ENCODE measurements at places on chromosomes 4 and X. TPM values are rescaled to one million over a fixed set of nuclear protein-coding genes. Genes with fewer than 3 reads are reported as not detected.

DNA sequence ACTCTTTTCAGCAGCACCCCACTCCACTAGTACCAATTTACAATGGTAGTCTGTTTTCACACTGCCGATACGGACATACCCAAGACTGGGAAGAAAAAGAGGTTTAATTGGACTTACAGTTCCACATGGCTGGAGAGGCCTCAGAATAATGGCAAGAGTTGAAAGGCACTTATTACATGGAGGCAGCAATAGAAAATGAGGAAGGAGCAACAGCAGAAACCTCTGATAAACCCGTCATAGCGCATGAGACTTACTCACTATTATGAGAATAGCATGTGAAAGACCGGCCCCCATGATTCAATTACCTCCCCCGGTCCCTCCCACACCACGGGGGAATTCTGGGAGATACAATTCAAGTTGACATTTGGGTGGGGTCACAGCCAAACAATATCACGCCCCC is 34.1 kb upstream of the MAGEA4 start:
- no peak for DNase-seq

GPC4 gene
- total RNA-seq: 0.29 TPM

GRCh38 chrX:2397229-2398063 is 103.3 kb downstream of the DHRSX start:
- no peak for DNase-seq

MAGED1 gene
- total RNA-seq: 57.4 TPM

DNA sequence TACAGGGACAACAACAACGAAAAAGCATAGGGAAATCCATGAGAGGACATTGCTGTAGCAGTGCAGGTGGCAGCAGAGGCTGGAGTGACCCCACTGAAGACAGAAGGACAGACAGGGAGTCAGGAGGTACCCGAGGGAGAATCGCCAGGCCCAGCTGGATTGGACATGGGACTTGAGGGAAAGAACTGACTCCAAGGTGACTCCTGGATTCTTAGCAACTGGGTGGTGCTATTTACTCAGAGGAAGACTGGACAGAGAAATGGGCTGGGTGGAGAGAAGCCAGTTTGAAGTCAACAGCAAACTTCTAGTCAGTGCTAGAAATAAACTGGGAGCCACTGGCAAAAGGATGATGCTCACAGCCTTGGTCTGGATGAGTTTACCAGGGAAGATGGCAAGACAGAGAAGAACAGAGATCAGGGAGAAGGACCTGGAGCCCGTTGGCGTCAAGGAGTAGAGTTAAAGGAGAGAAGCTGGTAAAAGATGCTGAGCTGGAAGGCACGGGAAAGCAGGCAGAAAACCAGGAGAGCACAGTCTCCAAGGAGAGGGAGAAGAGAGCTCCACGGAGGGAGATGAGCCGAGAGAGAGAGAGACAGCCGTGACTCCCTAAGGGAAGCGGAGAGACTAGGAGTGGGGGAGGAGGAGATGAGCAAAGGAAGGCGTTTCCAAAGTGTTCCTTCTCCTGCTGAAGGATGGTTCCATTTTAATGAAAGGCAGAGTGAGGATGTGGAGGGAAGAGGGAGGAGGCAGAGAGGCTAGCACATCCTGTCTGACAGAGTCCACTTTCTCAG is 119.4 kb downstream of the AFAP1 start:
- no peak for DNase-seq

TRAPPC11 gene
- 15.4 TPM for total RNA-seq

GRCh38 chr4:187780070-187780469 is 215.5 kb upstream of the ZFP42 start:
- DNase-seq: no peak

GRCh38 chr4:156117743-156118142 is 164.1 kb upstream of the CTSO start:
- DNase-seq: no peak

GRCh38 chr4:75555294-75556164 is at the start of gene ODAPH:
TSS of gene ODAPH (plus strand) at chr4:75556066. CDS start at chr4:75556083, 17 bp downstream.
- peak; percentile 93 for DNase-seq

- peak; percentile 32 for DNase-seq
These were observed 40.6 kb downstream of the FAM149A start for GRCh38 chr4:186144946-186145569.

DNA sequence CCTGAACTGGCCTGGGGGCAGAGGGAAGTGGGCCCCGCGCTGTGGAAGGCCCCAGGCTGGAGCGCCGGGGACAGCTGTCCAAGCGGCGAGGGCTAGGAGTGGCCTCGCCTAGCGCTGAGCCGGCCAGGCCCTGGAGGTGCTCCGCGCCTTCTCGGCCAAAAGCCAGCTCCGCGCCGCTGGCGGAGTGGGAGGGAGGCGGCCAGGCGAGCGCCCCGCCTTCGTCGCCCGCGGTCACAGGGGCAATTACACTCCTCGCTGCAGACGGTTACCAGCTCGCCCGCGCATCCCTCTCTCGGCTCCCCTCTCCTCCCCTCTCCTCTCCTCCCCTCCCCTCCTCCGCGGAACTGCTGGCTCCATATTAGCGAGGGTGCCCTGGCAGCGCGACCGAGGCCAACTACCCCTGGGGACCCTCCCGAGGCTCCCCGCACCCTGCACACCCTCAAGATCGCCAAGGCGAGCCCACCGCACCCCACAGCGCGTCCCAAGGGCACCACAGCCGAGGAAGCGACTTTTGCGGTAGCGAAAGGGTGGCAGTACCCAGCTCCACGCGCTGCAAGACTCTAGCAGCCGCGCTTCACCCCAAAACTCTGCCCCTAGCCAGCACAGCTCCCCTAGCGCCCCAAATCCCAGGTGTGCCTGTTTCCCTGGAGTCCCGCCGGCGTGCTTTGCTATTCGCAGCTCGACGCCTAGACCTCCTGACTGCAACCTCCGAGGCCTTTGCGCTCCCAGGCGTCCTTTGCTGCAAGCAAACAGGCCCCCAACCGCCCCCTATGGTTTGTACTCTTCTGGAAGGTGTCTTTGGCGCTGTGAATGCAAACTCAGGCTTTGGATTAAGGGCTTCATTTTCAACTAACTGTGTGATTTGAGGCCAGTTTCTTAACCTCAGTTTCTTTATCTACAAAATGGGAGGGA is 91.4 kb downstream of the BCOR start:
- DNase-seq: no peak

SYP gene
- total RNA-seq: 0.23 TPM

- no peak for DNase-seq
These were observed 71.7 kb downstream of the FBXW7 start for GRCh38 chr4:152464030-152464823.

GRCh38 chr4:19349416-19349815 is 902.3 kb upstream of the SLIT2 start:
- peak; percentile 4 for DNase-seq

CXCL9 gene
- total RNA-seq: not detected

- DNase-seq: no peak
These were observed 36.6 kb downstream of the CCNG2 start for GRCh38 chr4:77193511-77194102.

DNA sequence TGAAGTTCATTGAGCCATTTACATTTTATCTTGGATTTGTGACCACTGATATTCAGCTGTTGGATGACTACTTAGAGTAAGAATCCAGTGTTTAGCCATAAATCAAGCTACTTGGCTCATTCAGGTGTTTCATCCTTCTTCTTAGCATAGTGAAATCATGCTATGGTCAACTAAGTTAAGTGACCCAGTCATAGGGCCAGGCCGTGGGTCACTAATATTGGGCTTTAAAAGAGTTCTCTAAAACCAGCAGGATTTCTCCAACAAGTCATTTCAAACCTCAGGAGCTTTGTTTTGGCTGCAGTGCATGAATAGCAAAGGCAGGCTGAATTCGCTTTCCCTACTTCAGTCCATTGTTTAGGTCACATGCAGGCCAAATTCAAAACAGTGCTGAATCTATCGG is 181.0 kb downstream of the MAML3 start:
- DNase-seq: peak; percentile 27

- DNase-seq: no peak
These were observed 851.6 kb downstream of the CENPC start for GRCh38 chr4:66693694-66694093.

DNA sequence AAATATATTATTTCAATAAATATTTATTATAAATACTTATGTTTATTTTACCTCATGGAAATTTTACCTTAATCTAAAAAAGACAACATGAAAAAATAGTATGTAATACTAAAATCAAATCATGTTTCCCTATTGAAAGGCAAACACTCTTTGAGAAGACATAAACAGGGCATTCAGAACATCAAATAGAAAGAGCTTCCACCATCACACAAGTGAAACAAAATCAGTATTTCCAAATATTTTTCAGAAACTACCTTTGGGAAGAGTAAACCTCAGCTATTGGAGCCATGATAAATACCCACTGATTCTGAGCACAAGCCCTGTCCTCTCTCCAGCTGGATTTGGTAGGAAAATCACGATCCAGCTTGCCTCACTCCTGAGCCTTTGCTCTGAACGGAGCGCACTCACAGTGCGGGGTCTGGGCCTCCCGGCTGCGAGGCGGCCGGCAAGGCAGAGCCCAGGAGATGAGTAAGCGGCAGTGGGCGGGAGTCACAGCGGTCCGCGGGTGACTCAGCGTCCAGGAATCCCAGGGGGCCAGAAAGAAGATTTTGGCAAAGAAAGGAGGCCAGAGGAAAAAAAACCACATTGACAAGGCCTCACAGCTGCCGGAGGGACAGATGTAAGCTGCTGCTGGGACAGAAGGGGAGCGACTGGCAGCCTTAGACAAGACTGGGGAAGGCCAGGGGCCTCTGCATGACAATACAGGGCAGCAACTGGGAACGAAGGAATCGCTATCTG is 14.7 kb upstream of the ANXA5 start:
- DNase-seq: peak; percentile 98

DNA sequence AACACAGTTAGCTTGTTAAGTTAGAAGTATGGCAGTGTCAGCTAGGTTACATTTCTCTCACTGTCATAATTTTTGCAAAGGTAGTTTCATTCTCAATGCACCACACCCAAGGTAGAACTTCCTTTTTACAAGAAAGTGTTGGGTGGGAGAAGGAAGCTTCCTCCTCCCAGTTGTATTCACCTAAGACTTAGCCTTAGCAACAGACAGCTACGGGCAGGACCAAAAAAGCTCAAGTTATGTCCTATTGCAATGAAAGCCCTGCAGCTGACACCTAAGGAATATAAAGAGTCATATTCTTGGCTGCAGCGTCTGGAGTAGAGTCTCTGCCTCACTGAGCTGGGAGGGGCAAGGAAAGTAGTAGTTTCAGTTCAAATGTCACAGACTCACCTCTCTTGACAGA is 25.1 kb upstream of the PRDM8 start:
- DNase-seq: no peak

All from HT1080 (cell line).